ENCODE measurements at places on chromosomes 12 and 14.

DNA sequence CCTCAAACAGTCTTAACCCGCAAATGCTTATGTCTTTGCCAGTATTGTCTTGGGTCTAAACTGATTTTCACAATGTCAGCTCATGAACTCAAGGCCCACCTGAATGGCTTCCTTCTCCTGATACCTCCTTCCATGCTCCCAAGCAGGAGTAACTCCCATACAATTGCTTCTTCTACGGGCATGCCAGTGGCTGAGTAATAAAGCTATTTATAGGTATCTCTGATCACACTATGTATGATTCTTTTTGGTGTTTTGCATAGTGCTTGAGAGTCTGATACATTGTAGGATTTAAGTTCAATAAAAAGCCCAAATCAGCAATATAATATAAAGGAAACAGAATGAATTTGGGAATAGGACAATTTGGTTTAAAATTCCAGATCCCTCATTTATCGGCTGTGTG, 235.0 kb upstream of the DCN start:
- DNase-seq = no peak

GRCh38 chr12:64510667-64511066, 58.7 kb downstream of the TBK1 start:
- no peak for DNase-seq

DNA sequence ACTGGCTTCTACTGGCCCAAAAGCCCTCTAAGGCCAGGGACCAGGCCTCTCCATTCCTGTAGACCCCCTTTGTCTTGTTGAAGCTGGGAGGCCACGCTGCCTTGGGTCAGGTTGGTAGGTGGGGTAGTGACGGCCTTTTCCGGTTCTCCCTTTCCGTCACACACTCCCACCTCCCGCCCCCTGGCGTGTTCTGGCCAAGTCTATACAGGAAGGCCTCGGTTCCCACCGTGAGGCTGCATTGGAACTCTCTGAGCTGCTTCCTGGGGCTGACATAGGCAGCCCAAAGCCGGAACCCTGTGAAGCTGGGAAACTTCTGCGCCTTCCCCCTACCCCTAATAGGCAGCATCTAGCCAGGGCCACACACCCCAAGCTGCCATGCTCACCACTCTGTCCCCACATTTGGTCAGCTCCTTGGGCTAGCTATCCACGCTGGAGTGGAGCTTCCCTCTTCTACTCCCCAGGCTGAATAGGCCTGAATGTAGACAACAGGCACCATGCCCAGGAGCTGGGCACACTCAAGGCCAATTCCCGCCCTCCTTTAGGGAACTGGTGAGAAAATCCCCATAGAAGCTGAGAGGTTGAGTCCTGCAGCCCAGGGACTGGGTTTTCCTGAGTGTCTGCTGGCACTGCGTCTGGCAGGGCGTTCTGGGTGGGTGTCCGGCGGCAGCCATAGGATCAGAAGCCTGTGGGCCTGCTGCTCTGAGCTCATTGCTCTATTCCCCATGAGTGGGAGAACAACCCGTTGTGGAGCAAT, 35.7 kb downstream of the RIN3 start:
- DNase-seq = no peak

DNA sequence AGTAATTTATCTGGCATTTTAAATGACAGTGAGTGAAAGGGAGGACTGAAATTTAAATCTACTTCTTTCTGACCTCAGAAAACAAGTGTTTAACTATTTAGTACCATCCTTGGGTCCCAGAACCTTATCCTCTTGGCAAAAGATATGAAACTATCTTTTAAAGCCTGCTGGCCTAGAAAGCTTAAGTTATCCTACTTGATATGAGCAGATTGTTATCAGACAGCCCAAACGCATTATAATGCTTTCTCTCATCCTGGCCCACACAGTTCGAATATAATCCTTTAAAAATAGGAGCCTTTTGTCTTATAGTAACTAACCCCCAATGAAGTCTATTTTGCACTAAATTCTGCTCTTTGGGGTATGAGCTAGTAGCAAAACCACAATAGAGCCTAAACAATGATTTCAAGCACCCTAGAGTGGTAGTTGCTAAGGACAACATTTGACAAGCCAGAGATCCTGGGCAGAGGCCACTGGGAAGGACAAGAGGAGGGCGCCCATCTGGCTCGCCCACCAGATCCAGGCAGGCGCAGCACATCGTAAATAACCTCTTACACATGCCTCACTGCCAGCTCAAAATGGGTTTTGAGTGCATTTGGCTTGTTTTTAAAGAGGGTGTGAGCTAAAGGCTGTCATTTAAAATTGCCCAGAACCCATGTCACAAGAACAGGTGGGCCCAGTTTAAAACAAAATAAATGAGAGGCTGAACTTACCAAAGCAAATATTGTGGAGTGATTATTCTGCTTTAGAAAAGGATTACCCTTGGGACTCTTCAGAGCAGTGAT, 37.7 kb upstream of the CRY1 start:
- no peak for DNase-seq

- DNase-seq = no peak
These were observed 10.9 kb downstream of the HDAC7 start for GRCh38 chr12:47808574-47809365.

DNA sequence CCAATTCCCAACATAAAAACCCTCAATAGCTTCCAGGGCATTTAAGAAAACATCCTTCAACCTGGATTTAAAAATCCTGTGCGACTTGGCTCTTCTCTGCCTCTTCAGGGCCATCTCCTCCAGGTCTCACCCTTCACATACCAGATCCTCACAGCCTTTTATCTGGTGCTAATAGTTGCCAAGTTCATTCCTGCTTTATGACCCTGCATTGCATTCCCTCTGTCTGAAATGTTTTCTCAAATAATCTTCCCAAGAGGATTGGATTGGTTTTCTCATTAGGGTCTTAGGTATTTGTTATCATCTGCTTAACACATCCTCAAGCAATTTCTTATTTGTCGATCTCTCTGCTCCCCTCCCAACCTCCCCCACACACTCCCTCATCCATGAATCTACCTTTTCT, 832.0 kb downstream of the GALC start:
- no peak for DNase-seq

GRCh38 chr12:121668750-121669520, 519 bp downstream of the MORN3 start:
- DNase-seq = no peak

DNA sequence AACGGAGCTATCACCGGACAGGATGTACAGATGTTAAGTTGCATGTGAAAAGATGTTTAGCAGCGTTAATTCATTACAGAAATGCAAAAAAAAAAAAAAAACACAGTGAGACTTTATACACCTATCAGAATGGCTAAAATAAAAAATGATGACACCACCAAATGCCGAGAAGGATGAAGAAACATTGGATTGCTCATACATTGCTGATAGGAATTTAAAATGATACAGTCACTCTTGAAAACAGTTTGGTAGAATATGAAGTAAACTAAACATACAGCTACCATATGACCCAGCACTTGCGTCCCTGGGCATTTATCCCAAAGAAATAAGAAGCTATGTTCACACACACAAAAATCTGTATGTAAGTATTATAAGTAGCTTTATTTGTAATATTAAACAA, 574.1 kb downstream of the SLC16A7 start:
- no peak for DNase-seq

DNA sequence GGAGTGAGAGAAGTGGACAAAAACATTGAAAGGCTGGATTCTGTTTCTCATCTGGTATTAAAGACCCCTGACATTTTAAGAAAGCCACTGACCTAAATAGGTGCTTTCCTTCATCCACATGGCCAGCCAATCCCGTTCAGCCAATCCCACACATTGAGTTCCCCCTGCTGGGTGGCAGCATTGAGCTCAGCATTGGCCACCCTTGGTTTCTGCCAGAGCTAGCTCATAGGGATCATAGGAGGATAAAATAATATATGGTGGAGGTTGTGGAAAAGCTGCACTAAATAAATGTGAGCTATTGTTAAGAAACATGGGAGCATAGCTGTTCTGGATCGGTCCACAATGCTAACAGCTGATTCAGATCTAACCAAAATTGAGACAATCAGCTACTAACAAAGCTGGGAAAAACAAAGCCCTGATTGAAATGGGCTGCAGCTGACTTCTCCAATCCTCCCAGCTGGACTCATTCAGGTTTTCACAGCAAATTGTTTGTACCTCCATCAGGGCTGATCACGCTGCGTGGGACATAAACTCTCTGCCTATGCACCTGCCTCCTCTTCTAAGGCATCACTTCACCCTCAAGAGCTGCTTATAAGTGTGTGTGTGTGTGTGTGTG, 256.5 kb downstream of the EMP1 start:
- peak; percentile 86 for DNase-seq

GRCh38 chr14:58665773-58666500, 28.2 kb downstream of the DACT1 start:
- DNase-seq = no peak

GRCh38 chr14:51844081-51844881, 16.1 kb upstream of the GNG2 start:
- DNase-seq = no peak

- no peak for DNase-seq
These were observed 214.4 kb downstream of the TBX5 start for GRCh38 chr12:114191581-114191980.

DNA sequence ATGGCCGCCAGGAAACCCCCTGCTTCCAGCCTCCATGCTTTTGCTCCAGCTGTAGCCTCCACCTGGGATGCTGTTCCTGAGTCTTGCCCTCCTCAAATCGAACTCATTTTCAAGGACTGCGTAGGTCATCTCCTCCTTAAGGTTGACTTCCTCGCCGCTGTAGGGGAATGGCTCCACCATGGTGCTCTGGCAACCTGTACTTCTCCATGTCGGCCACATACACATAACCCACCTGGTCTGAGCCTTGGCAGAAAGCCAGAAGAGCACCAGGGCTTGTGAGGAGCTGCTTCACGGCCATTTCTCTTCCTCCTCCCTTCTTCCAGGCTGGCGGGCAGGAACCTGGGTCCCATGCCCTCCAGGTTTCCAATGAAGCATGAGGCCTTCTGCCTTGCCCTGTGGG, 36.7 kb upstream of the BEGAIN start:
- DNase-seq = no peak

GRCh38 chr12:116695464-116695725, 42.5 kb downstream of the SPRING1 start:
- DNase-seq = no peak

DNA sequence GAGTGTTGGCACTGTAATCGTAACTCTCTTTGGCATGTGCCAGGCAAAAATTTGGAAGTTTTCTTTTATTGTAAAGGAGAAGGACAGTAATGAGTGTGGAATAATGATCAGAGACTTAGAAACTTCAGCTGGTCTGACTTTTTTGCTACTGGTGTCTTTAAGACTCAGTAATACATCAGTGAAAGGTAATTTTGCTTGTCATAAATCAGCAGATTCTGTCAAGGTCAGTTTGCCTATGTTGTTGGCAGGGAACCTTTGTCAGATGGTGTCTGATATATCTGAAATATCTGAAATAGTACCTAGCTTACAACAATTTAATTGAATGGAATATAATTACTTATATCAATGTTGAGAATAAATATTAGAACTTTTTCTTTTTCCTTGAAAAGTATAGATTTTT, 516.9 kb downstream of the LRFN5 start:
- no peak for DNase-seq

GRCh38 chr12:110006115-110006514, 6.9 kb downstream of the ANKRD13A start:
- no peak for DNase-seq

GRCh38 chr14:95248432-95248831, 71.3 kb downstream of the CLMN start:
- no peak for DNase-seq

DNA sequence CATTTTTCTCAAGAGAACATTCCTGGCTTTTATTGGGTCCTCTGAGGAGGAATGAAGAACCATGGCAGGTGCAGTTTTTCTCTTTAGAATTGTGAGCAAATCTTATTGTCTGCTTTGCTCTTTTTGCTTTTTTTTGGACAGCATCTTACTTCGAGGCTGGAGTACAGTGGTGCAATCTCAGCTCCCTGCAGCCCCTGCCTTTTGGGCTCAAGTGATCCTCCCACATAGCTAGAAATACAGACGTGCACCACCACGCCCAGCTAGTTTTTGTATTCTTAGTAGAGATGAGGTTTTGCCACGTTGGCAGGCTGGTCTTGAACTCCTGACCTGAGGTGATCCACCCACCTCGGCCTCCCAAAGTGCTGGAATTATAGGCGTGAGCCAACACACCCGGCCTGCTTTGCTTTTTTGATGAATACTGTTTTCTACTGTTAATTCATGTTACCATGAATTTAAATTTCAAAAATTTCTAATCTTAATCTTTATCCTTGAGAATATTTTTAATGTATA, 71.5 kb downstream of the POLR3B start:
- no peak for DNase-seq

GRCh38 chr14:104048758-104049507, 36.6 kb upstream of the ASPG start:
- DNase-seq = no peak

- DNase-seq = no peak
These were observed 363.4 kb upstream of the GARIN6 start for GRCh38 chr12:99284161-99284560.

GRCh38 chr12:53758081-53758729, 6.4 kb upstream of the CISTR start:
- DNase-seq = no peak

DNA sequence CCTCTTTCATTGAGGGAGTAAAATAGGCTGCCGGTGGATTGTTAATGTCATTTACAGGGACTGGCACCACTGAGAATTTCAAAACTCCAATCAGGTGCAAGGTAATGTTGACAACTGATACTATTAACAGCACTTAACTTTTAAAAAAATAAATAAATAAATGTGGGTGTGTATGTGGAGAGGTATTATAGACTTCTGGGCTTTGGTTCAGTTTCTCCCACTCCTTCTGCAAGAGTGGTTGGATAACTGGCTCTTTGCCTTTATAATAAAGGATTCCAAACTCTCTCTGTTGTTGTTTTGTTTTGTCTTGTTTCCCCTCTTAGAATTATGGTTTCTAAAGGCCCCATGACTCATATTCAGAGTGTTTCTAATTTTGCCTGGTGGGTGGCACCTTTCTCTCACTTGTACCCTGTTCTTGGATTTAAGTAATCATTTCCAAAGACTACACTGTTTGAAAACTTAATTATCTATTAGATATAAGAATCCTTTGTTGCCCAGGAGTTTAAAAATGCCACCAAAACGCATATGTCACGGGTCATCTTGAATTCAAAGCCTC, 151.6 kb upstream of the ARID2 start:
- no peak for DNase-seq

DNA sequence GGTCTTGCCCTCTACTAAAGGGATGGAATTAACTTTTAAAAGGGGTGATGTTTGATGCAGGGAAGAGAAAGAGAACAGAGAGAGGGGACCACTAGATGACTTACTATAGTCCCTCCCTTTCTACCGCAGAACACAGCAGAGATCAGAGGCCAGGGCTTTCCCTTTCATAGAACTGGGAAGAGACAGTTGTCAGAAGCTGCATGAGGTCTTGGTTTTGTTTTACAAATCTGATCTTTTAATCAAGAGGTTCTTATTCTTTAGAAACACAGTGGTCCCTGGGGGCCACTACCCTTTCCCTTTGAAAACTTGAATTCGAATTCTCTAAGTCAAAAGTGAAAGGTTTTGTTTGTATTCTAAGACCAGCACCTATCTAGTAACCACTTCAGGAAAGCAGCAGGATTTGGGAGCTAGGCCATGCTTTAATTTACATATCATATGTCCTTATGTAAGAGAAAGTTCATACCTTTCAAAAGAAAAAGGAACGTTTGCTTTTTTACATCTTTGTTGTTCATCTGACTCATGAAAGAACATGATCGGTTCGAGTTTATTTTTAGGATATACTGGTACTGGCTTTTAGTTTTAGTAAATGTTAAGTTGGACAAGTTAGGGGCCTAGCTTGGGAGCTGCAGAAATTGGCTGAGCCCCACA, 6.3 kb downstream of the FBXL14 start:
- peak; percentile 48 for DNase-seq

GRCh38 chr14:24238527-24239037, 3.8 kb downstream of the TINF2 start:
- DNase-seq = no peak

- DNase-seq = peak; percentile 93
These were observed at the start of gene MAP4K5 for GRCh38 chr14:50532502-50533240. TSS of gene MAP4K5 (minus strand) at chr14:50532569. CDS start at chr14:50532049, 520 bp downstream.

Data from globus pallidus (tissue), 1 donor.